ENCODE measurements at places on chromosomes 7 and 10.

DNA sequence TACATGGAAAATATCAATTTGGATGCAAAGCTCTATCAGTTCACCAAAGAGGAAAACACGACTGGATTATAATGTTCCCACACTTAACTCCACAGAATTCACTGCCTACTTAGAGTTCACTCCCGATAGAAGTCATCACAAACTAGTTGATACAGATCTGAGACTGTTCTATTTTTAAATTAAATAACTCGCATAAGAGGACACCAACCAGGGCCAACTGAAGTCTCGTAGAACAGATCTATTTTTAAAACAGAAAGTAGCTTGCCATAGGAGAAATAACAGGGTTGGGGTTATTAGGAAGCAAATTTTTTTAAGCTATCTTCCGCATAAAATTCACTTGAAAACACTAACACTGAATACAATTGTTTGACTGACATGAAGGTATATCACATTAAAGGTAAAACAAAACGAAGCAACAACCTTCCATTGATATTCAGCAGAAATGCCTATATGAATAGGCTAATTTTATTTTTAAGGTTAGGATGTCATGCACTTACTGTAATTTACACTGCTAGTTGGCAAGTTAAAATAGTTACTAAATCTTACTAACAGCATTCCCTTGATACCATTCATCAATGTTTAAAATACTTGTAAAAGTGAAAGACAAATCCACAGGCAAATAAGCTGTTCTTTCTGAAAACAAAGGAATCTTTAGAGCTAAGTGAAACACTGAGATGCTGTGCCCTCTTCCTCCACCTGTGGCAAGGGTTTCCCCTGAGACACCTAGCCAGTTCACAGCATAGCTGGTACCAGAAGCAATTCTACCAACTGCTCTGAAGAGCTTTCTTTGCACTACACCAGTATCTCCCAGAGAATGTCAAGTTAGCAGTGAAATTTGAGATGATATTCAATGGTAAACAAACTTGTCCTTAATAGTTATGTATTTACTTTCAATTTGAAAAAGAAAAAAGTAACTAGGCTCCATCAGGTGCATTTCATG lies 186.7 kb upstream of the ANK3 start:
- DNase-seq = no peak

DNA sequence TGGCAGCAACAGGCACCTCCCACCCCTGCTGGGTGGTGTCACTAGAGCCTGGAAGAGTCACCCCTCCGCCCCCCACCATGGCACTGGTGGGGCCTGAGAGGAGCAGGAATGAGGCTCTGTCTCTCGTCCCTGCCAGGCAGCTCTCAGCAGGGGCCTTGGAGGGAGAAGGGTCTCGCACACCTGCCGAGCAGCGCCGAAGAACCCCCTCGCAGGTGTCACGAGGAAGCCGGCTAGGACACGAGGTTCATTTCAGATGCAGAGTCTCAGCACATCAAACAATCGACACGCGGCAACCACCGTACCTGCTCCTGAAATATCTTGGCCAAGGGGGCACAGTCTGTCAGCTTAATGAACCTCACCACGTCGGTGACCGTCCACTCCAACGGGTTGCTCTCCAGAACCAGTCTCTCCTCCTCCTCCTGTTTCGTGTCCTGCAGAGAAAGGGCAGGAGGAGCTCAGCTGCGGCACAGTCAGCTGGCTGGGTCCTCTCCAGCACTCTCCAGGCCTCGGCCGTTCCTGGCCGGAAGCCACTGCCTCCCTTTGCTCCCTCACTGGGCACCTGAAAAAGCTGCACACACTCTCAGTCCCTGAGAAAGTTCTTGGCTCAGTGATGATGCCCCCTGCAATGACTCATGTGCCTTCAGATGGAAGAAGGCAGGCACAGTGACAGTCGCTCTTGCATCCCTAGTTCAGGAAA lies 240.1 kb downstream of the SFMBT2 start:
- DNase-seq = no peak

GRCh38 chr7:73340514-73340913 lies 12.6 kb downstream of the FKBP6 start:
- no peak for DNase-seq

- DNase-seq = no peak
Observed at GRCh38 chr10:113517165-113517900, 35.5 kb upstream of the HABP2 start.

- DNase-seq = no peak
Observed at GRCh38 chr10:34494012-34494411, 321.1 kb downstream of the PARD3 start.

GRCh38 chr10:70762441-70763175 lies 22.6 kb downstream of the TBATA start:
- DNase-seq = no peak

DNA sequence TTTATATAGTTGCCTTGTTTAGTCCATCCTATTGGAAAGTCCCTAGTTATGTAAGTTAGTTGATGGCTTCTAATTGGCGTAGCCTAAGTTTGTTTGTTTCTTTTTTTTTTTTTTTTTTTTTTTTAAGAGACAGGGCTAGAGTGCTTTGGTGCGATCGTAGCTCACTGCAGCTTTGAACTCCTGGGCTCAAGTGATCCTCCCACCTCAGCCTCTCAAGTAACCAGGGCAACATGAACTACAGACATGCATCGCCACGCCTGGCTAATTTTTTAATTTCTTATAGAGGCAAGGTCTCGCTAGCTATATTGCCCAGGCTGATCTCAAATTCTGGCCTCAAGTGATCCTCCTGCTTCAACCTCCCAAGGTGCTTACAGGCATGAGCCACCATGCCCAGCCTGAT lies 7.1 kb downstream of the CSGALNACT2 start:
- no peak for DNase-seq

- DNase-seq = no peak
Observed at GRCh38 chr7:131553931-131554330, 2.5 kb downstream of the PODXL start.

DNA sequence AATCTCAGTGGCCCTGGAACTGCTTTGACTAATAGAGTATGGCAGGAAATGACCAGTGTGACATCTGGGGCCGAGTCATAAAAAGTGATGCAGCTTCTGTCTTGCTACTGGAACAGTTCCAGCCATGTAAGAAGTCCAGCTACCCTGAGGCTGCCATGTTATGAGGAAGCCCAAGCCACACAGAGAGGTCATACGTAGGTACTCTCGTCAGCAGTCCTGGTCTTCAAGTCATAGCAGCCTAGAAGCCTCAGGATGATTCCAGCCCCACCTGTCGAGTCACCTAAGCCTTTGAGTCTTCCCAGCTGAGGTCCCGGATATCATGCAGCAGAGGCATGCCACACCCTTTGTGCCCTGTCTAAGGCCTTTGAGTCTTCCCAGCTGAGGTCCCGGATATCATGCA lies 92.1 kb downstream of the PPP1R3C start:
- DNase-seq = no peak

DNA sequence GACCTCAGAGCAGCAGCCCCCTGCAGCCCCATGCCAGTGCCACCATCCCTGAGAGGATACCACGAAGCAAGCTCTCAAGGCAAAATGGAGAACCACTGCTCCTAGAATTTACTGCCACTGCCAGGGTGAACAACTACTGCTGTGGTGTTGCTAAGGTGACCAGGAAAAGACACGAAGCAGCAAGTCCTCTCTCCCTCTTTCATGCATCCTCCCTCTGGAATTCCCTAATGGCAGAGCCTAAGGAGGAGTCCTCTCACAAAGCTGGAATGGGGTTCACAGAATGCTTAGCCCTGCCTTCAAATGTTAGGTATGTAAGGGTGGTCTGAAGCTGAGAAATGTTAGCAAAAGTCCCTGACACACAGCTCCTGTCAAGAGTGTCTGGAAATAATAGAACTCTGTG lies 35.8 kb upstream of the NPSR1 start:
- DNase-seq = no peak

DNA sequence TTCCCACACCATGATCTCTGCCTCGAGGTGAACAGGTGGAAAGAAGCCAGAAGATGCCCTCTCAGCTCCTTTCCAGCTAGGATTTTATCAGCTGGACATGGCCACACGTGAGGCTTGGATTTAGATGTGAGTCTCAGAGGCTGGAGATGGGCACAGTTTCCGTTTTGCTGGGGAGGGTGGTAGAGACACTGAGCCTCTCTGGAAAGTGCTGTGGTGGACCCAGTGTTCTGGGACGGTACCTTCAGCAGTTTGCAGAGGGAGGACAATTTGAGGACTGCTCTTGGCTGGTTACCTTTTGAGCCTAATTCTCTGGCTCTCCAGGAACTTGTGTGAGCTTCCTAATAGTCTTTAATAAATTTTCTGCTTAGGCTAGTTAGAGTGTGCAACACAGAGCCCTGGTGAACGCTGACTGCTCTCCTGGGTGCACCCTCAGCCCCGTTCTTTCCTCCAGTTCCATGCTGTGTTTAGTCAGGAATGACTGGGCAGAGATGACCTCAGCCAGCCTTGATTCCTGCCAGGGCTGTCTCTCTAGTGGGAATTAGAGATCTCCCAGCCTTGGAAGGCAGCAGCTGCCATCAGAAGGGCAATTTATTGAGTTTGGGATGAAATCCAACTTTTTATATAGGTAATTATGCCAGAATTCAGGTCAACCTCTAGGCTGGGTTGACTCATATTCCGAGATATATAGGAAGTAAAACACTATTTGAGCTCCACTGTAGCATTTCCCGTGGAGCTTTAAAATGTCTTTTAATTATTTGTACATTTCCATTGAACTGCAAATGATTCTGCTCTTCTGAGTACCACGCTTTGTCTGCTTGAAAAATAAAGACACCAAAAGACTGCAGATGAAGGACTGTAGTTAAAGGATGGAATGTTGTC lies 103.9 kb downstream of the GATA3 start:
- DNase-seq = no peak

GRCh38 chr10:125203186-125203800 lies 42.9 kb upstream of the CTBP2 start:
- DNase-seq = no peak
